ENCODE measurements at places on chromosomes 11 and 22.

DNA sequence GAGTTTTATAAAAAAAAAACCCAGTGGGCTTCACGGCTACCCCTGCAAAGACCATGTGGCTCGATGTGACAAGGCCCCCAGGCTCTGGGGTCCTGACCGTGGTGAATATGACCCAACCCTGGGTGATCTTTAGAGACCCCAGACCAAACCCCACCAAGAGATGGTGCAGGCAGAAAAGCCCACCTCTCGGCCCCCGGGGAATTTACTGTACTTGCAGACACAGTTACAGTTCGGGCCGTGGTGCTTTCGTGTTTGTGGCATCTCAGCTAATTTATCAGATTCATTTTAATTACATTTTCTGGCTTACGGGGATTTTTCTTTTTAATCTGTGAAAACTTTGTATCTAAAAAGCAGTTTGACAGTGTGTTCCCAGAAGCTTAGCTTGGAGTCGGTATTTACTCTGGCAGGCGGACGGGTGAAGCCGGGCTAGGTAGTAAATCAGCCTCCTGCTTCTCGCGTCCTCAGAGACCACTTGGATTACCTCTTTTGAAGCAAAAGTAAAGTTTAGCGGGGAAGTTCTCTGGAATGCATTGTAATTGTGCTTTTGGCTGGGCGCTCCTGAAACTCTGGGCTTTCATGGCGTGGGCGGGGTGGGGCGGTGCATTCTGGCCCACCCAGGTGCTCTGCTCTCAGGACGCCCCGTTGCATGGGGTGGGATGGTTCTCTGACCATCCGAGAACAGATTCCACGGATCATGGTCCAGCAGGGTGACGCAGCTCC is 25.3 kb downstream of the ANO1 start:
- DNase-seq, result no peak

GRCh38 chr22:49968313-49968830 is 7.8 kb downstream of the PIM3 start:
- no peak for DNase-seq

DNA sequence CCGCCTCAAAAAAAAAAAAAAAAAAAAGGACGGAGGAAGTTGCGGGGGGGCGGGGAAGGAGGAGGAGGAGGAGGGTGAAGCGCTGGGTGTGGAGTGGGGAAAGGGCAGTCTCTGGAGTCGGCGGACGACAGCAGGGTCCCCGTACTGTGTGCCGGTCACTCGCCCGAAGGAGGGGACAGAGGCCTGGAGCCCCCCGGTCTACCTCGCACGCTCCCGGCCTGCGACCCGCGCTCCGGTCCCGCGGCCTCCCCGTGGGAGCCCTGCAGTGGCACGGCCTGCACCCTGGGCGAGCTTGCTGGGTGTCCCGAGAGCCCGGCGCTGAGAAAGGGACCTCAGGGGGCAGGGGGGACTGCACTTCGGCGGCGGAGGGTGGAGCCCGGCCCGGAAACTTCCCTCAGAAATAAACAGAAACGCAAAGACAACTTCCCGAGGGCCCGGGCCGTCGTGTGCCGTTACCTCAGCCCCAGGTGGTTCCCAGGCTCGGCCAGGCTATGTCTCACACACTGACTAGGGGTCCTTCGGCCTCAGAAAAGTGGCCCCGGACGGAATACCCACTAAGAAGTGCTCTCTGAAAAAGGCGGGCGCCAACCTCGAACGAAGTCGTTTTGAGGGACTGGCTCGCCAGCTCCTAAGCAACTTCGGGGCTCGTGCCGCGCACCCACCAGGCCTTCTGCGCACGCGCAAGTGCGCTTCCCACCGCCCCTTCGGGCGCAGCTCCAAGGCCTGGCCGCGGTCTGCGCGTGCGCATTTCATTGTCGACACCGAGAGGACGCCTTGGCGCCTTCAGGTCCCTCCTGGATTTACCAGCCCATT is at the start of gene MAJIN:
MAJIN (minus strand) TSS at position 688 of the 813 bp plus-strand sequence. CDS start 12,703 bp downstream, outside the sequence.
- DNase-seq, result no peak

- DNase-seq, result no peak
Observed at GRCh38 chr11:87456499-87456898, 418.8 kb downstream of the TMEM135 start.

Measured in 8988T (cell line).